NCI-H2029 treated with DMSO at 0.1 percent for 48 hours (cell line): ENCODE measurements at places on chromosomes 12 and 14.

GRCh38 chr12:101850199-101850598 lies 19.4 kb upstream of the GNPTAB start:
- DNase-seq, result no peak

DNA sequence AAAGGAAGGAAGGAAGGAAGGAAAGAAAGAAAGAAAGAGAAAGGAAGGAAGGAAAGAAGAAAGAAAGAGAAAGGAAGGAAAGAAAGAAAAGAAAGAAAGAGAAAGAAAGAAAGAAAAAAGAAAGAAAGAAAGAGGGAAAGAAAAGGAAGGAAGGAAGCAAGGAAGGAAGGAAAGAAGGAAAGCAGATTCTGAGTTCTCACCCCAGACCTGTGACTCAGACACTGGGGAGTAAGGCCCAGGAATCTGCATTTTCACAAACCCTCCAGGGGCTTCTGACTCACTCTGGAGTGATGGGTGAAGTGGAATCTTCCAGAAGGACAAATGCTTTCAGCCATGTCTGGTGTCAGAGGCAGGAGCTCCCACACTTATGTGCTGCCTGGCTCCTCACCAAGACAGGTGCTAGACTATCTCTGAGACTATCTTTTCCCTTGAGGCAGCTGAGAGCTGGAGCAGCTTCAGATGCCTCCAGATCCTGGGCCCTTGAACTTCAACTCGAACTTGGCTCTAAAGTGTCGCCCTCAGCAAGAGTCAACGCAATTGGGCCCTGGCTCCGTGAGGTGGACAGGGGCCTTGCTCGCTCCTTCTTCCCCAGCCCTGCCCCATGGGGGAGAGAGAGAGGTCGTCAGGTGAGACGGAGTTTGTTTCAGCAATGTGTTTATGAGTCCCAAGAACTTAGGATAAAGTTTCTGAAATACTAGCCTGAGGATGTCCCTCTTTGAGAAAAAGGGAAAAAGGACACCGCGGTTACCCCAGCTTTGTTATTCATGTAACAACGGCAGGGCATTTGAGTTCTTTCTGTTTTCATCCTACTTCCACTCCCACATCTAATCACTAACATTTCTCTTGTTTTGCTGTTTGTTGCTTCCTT lies 19.8 kb upstream of the SCARB1 start:
- DNase-seq, result no peak

DNA sequence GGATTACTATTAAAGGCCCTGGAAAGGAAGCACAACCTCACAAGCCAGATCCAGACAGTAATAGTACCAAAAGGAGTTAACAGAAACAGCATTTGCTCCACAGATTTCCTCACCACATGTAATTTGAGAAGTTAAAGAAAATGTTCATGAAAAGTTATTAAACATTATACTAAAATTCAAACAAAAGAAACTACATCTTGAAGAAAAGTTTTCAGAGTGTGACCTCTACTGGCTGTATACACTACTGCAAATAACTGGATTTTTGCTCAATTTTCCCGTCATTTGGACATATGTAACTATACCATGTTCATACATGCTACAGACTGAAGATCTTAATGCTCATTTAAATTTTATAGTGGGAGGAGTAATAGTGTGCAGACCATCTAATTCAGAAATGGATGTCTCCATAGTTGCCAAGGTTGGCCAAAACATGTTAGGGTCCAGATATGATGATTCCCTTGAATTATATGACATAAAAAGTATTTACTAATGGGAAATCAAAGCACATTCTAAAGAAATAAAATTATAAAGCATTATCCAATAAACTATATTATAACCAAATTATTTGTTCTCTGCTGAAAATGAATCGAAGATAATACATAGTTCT lies 5.6 kb downstream of the KRR1 start:
- DNase-seq, result no peak

GRCh38 chr12:96889273-96889933 lies 17.7 kb upstream of the NEDD1 start:
- DNase-seq, result no peak

DNA sequence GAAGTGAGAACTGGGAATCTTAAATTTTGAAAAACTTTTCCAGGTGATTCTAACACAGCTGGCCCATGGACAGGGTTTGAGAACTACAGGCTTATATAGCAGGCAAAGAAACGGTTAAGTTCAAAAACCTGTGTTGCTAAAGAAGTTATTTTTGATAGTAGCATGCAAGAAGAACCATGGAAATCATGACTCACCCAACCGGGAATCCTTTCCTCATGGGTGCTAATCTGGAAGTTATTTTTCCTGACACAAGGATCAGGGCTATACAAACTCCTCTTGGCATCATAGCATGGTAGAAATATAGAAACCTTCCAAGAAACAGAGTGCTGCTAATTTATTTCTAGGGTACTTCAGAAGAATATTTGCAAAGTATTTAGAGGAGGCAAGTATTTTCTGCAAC lies 588.7 kb downstream of the CCER1 start:
- DNase-seq, result no peak

GRCh38 chr14:99032759-99033158 lies 239.2 kb downstream of the BCL11B start:
- DNase-seq, result no peak

DNA sequence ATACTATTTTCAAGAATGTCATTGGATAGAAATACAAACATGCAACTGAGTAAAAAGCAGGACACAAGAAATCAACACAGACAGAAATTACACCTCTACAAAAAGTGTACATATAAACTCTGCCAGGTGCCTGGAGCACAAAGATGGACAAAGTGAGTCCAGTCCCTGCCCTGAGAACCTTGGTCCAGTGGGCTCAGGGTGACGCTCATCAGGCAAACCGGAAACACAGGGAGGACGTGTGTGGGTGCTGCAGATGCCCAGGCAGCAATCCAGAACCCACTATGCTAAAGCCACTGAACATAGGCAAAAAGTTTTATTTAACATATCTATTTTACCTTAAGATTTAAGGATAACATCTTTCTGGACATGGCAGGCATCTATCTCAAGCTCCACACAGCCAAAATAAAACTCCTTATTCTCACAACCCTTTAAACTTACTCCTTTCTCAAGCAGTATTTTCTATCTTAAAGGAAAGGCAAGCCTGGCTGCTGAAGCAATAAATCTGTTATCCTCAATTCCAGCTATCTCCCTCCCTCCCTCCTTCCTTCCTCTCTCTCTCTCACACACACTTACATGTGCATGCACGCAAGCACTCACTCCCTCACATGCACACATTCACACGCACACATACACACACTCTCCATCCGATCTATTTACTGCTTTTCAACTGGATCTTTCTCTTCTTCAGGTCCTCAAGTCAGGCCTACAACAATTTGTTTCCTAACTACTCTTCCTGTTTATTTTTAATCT lies 10.2 kb downstream of the PPP1R13B start:
- DNase-seq, result no peak

GRCh38 chr14:67620217-67620785 lies 581 bp downstream of the ARG2 start:
- no peak for DNase-seq

DNA sequence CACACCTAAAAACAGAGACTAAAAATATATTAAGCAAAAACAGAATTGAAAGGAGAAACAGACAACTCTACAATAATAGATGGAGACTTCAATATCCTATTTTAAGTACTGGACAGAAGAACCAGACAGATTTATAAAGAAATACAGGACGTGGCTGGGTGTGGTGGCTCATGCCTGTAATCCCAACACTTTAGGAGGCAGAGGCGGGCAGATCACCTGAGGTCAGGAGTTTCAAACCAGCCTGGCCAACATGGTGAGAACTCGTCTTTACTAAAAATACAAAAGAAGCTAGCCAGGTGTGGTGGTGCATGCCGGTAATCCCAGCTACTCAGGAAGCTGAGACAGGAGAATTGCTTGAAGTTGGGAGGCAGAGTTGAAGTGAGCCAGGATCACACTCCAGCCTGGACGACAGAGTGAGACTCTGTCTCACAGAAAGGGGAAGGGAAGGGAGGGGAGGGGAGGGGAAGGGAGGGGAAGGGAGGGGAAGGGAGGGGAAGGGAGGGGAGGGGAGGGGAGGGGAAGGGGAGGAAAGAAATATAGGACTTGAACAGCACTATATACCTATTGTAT lies 53.0 kb downstream of the CDK17 start:
- DNase-seq, result peak; percentile 15

- DNase-seq, result no peak
Measured at GRCh38 chr14:94677747-94678146, 65.6 kb downstream of the SERPINA3 start.

DNA sequence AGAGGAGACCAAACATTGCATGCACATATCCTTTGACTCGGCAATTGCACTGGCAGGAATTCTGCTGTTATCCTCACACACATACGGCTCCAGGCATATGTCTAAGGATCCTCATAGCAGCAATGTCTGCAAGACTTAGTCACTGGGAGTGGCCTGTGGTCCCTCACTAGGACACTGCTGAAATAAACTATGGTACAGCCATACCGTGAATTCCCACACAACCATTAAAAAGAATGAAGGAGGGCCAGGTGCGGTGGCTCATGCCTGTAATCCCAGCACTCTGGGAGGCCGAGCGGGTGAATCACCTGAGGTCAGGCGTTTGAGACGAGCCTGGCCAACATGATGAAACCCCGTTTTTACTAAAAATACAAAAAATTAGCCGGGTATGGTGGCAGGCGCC lies 105.1 kb downstream of the ZFP36L1 start:
- no peak for DNase-seq

DNA sequence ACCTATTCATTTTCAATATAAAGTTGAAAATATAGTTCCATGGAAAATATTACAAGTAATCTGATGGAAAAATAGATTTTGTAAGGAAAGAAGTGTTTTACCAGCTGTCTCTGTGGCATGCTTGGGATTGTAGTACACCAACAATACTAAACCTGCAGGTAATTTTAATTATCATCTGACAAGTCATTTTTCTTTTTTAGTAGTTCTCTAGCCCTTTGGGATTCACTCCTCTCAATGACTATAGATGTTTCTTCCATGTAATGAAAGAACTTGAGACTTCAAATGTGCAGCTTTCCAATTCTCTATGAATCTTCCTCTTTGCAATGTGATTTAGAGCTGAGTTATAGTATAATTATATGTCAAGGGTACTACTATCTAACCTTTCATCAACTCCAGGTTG lies 14.7 kb upstream of the LIN7A start:
- no peak for DNase-seq

GRCh38 chr12:46449856-46450255 lies 77.3 kb upstream of the SLC38A2 start:
- no peak for DNase-seq

DNA sequence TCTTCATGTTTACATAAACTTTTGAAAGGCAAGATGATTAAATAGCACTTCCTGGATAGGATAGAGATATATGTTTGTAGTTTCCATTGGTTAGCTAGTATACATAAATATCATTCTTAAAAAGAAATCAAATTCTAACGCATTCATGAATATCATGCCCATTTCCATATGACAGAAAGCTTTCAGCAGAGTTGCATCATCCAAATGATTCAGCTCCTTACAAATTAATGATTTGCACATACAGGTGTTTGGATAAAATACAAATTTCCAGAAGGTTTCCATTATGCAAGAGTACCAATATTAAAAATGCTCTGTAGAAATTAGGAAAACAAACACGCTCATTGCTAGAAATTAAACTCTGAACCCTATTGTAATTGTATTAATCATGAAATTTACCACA lies 264.4 kb downstream of the FOXG1 start:
- no peak for DNase-seq

DNA sequence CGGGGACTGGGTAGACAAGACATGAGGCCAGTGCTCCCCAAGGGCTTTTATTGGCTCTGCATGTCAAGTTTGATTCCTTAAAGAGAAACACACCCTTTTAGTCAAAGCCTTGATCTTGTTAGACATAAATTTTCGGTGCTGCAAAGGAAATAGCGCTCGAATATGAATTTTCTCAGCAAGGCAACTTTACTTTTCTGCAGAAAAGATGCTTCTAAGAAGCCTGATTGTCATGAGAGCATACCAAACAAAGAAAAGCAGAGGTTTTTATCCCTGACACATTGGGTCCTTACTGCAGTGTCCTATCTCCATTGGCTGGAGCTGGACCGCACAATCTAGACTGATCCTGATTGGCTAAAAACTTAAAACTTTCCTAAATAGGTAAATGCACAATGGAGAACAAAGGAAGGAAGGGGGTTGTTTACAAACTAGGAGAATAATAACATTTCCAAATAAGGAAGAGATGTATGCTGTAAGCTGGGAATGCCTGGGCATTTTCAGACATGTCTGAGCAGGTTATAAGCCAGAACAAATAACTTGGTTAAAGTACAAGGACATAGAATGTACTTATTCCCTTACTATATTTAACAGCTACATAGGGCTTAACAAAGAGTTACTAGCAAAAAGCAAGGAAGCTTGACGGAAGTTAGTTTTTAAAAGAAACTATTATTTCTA lies 17.2 kb downstream of the TXNRD1 start:
- no peak for DNase-seq

DNA sequence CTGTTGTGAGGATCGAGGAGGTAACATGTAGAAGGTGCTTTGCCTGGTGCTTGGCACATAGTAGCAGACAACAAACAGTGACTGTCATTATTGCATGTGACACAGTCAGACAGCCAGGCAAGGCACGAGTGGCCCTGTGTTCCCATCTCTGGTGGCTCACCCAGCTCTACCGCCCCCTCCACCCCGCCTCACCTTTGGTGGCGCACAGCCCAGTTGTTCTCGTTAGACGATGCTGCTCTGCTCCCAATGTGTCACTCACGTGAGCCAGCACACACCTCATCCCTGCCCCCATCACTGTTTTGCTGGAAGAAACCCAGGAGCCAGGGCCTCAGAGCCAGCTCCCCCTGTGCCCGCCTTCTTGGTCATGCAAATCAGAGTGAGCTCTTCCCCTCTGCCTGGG lies 113.3 kb downstream of the CALM1 start:
- peak; percentile 69 for DNase-seq

GRCh38 chr12:126762150-126762549 lies 1504.8 kb upstream of the TMEM132C start:
- no peak for DNase-seq

GRCh38 chr12:111298582-111299436 lies 70.1 kb downstream of the PHETA1 start:
- DNase-seq, result peak; percentile 9

- no peak for DNase-seq
Measured at GRCh38 chr12:50175716-50176026, 8.5 kb upstream of the CERS5 start.

- no peak for DNase-seq
Measured at GRCh38 chr12:77644915-77645605, 185.6 kb upstream of the NAV3 start.

DNA sequence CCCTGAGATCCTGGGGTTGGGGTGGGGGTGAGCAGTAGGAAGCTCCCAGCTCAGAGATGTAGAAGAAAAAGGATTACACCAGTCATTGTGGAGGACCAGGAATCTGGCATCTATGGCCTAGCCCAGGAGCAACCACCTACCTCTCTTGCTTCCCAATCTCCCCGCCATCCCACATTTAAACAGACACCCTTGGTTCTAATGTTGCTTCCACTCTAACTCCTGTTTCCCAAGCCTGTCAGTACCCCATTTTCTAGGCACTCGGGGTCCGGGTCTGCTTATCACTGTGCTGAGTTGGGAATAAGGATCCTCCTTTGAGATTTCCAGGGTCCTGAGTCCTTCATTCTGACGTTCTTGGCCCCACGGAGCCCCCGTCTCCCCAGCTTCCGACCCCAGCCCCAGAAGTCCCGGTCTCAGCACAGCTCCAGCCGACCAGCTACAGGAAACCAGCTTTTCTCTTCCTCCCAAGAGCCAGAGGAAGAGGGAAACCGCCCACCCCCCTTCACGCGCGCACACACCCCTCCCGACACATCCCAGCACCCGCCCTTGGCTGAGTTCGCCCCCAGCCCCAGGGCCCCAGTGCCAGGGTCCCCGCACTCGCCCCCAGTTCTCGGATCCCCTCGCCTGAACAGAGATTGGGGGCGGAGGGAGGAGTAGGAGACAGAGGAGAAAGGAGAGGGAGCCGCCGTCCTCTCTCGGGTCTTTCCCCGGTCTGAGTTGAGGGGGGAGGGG lies 1.2 kb downstream of the ITGA5 start:
- DNase-seq, result no peak

GRCh38 chr12:13147688-13148484 lies 44.4 kb upstream of the GSG1 start:
- DNase-seq, result no peak
